Activated T-helper 1 cell treated with anti-CD3 and anti-CD28 coated beads, Interleukin-12 subunit alpha, Interleukin-12 subunit beta, Interleukin-2, Interleukin-4 antibody, amounts not matched to agents 30 ng/mL and 10 ng/mL and 1 ng/mL, durations not matched to agents 14 hours and 24 hours and 36 hours (primary cell): ENCODE measurements at places on chromosomes 1 and 21. TPM values are rescaled to one million over a fixed set of nuclear protein-coding genes. Genes with fewer than 3 reads are reported as not detected.

- no peaks in the 10 kb centered on the region for H3K36me3 ChIP-seq
- peaks cover 28% of the 10 kb centered on the region for H3K27me3 ChIP-seq
- no peak overlapping the region for H3K27ac ChIP-seq
These were observed 1.9 kb upstream of the TEKT2 start for GRCh38 chr1:36081926-36082485.

Gene OR14K1
- total RNA-seq: not detected in 2 replicates

DNA sequence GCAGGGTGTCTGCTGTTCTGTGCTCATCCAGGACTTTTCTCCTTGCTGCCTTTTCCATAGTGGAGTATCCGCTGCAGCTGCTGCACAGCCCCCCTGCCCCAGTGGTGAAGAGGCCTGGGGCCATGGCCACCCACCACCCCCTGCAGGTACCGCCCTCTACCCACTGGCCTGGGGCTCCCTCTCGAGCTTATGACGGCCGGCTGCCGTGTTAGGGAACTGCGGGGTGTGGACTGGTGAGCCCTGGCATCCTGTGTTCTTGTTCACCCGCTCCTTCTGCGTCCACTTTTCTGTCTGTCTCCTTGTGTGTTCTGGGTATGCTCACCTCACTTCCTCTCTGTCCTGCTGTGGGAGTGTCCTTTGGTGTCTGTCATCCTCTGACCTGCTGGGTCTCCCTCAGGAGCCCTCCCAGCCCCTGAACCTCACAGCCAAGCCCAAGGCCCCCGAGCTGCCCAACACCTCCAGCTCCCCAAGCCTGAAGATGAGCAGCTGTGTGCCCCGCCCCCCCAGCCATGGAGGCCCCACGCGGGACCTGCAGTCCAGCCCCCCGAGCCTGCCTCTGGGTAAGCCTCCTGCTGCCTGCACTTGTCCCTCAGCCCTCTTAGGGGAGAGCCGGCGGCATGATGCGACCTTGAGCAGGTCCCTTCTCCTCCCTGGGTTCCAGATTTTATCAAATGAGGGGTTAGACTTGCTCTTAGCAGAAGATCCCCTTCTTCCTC, 29.8 kb downstream of the ETNK2 start:
- H3K27me3 ChIP-seq: peaks cover 6% of the 10 kb centered on the region
- H3K4me1 ChIP-seq: no peaks in the 10 kb centered on the region
- DNase-seq: no peak

DNA sequence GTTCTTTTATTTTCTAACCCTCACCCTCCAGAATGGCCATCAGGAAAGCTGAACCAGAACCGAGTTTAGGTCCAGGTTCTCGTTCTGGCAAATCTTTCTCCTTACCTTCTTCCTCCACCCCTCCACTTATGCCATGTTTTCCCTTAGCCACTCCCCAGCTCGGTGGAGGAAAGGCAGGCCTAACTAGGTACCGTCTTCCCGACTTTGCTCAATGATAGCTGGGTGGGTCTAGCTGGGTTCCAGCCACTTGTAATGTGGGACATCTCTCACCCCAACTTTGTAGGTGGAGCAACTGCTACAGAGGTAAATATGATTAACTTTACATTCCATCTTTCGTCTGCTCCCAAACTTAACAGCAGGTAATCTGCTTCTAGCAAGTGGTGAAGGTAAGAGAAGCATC, 646 bp downstream of the BNIPL start:
- no peak overlapping the region for H3K4me3 ChIP-seq
- no peaks in the 10 kb centered on the region for H3K4me1 ChIP-seq
- H3K27ac ChIP-seq: no peak overlapping the region
- DNase-seq: no peak

Gene TRAF3IP3
- total RNA-seq: 378 and 384 TPM in 2 replicates

DNA sequence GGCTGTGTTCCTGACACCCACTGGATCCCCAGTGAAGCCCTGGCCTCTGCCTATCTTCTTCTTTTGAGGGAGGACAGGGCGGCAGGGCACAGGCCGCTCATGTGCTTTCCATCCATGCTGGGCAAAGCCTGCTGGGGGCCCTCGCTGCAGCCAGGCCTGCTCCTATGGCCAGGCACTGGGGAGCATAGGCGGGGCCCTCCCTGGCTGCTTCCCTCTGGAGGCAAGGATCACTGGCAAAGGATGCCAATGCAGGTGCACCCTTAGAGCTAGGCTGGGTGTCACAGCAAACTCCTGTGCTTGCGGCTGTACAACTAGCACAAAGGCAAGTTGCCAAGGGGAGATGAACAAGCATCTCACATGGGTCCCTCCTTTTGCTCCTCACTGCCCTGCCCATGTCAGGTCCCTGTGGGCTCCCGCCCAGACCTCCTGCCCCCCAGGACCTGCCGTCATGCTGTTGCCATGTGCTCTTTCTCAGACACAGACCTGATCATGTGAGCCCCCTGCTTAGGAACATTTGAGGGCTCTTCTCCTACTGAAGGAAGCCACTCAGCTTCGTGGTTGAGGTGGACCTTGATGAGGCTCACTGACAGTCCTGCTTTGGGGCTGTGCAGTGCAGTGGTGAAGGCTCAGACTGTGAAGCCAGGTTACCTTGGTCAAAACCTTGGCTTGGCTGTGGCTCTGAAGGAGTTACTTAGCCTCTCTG, 393.6 kb downstream of the PTPRU start:
- H3K27ac ChIP-seq: no peak overlapping the region
- no peaks in the 10 kb centered on the region for H3K36me3 ChIP-seq
- DNase-seq: no peak
- H3K4me3 ChIP-seq: no peak overlapping the region

GRCh38 chr1:46301808-46302640, 1.4 kb downstream of the LRRC41 start:
- H3K27me3 ChIP-seq: no peaks in the 10 kb centered on the region
- H3K36me3 ChIP-seq: peaks cover 25% of the 10 kb centered on the region
- peak; percentile 50 for DNase-seq
- H3K4me3 ChIP-seq: peak overlapping the region; percentile 100

DNA sequence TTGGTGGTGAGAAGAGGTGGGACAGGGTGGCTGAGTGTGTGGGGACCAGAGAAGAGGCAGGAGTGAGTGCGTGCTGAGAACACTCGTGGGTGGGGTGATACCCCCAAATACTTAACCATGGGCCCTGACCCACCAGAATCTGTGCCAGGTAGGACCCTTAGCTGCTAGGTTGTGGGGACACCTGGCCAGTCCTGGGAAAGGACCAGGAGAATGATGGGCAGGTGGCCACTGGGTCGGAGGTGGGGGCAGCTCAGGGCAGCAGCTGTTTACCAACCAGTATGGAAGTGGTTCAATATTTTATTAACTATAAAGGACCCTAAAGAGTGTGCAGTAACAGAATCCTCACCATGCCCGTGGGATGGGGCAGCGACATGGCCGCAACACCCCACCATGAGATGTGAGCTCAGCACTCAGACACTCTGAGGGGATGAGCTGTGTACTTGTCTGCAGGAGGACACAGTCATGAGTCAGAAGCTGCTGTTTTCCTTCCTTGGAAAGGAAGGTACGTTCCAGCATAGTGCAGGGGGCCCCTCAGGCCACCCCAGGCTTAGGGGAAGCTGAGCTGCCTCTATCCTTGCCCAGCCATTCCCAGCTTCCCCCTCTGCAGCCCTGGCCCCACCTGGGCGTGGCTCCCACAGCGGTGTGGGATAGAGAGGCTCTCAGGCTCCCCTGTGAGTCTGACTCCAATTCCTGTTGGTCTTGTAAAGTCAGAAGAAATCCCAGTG, 25.4 kb downstream of the TEX35 start:
- H3K27ac ChIP-seq: no peak overlapping the region
- H3K4me3 ChIP-seq: no peak overlapping the region
- no peaks in the 10 kb centered on the region for H3K27me3 ChIP-seq
- H3K4me1 ChIP-seq: no peaks in the 10 kb centered on the region

Gene KIF26B
- total RNA-seq: 0.07 and 0.13 TPM in 2 replicates

DNA sequence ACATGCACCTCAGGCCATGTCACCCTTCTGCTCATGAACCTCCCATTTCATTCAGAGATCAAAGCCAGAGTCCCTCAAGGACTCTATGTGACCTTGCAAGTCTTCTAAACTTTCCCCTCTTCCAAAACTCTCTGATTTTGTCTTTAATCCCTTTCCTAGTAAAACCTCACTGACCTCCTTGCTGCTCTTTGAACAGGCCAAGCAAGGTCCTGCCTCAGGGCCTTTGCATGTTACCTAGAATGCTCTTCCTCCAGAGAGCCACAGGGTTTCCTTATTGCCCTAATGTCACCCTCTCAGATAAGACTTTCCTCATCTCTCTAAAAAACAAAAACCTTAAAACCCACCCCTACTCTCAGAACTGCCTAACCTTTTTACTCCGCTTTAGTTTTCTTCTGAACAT, 26.6 kb downstream of the IL23R start:
- no peaks in the 10 kb centered on the region for H3K27me3 ChIP-seq
- no peak overlapping the region for H3K27ac ChIP-seq
- no peak overlapping the region for H3K4me3 ChIP-seq
- H3K4me1 ChIP-seq: peaks cover 25% of the 10 kb centered on the region
- DNase-seq: no peak

- no peaks in the 10 kb centered on the region for H3K36me3 ChIP-seq
- peaks cover 4% of the 10 kb centered on the region for H3K27me3 ChIP-seq
- H3K4me3 ChIP-seq: no peak overlapping the region
These were observed 52.7 kb downstream of the PLPP3 start for GRCh38 chr1:56526571-56527174.

Gene AUNIP
- 10.2 and 12.3 TPM in 2 replicates for total RNA-seq

GRCh38 chr1:119136401-119136800, 4.1 kb downstream of the WARS2 start:
- no peaks in the 10 kb centered on the region for H3K27me3 ChIP-seq
- H3K4me3 ChIP-seq: no peak overlapping the region
- H3K4me1 ChIP-seq: peaks cover 12% of the 10 kb centered on the region
- no peak overlapping the region for H3K27ac ChIP-seq
- no peak for DNase-seq

DNA sequence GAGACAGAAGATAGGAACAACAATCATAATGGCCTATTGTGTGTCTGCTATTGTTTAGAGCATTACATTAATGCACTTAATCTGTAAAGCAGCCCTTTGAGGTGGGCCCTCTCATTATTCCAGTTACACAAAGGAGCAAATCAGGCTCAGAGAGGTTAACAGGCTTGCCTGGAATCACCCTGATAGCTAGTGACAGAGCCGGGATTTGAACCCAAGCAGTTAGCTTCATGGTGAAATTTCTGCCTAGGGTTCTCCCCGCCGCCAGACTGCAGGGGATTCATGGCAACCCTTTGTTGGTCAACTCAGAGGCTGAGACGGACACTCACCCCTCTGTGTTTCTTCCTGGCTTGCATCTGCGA, 7.1 kb downstream of the HEYL start:
- no peak overlapping the region for H3K27ac ChIP-seq
- peaks cover 6% of the 10 kb centered on the region for H3K4me1 ChIP-seq
- H3K4me3 ChIP-seq: no peak overlapping the region
- no peaks in the 10 kb centered on the region for H3K36me3 ChIP-seq

Gene DNAJC8
- 95.4 and 97.1 TPM in 2 replicates for total RNA-seq

- H3K4me1 ChIP-seq: peaks cover 46% of the 10 kb centered on the region
- peak overlapping the region; percentile 83 for H3K4me3 ChIP-seq
- H3K36me3 ChIP-seq: peaks cover 21% of the 10 kb centered on the region
- H3K27ac ChIP-seq: no peak overlapping the region
- no peaks in the 10 kb centered on the region for H3K27me3 ChIP-seq
These were observed 6.0 kb upstream of the SF3A3 start for GRCh38 chr1:37995751-37996345.

Gene UBE2J2
- total RNA-seq: 95.6 and 99.5 TPM in 2 replicates

GRCh38 chr1:42323551-42323950, 11.5 kb downstream of the FOXJ3 start:
- peaks cover 65% of the 10 kb centered on the region for H3K4me1 ChIP-seq
- no peak overlapping the region for H3K4me3 ChIP-seq
- DNase-seq: no peak
- peaks cover 14% of the 10 kb centered on the region for H3K36me3 ChIP-seq
- H3K27me3 ChIP-seq: no peaks in the 10 kb centered on the region

DNA sequence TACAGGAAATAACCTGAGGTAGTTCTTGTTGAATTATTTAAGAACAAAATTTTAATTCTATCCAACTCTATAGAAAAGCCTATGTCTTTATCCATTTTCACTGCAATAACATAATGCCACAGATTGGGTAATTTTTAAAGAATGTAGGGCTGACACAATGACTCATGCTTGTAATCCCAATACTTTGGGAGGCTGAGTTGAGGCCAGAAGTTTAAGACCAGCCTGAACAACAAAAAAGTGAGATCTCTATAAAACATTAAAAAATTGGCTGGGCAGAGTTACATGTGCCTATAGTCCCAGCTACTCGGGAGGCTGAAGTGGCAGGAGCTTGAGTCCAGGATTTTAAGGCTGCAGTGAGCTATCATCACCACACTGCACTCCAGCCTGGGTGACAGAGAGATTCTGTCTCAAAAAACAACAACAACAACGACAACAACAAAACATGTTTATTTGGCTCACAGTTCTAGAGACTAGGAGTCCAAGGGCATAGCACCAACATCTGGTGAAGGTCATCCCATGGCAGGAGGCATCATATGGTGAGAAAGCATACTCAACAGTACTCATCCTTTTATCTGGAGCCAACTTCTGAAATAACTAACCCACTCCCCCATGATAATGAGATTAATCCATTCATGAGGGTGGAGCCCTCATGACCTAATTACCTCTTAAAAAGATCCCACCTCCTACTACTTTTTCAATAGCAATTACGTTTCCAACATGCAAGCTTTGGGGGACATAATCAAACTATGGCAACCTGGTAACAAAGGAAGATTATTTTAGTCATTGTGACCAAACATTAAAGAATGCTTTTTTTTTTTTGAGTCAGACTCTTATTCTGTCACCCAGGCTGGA, 59.6 kb downstream of the ABL2 start:
- H3K4me3 ChIP-seq: no peak overlapping the region
- H3K36me3 ChIP-seq: no peaks in the 10 kb centered on the region
- H3K4me1 ChIP-seq: no peaks in the 10 kb centered on the region
- no peak for DNase-seq
- H3K27me3 ChIP-seq: no peaks in the 10 kb centered on the region

- no peak for DNase-seq
- H3K4me3 ChIP-seq: no peak overlapping the region
- no peaks in the 10 kb centered on the region for H3K4me1 ChIP-seq
- H3K27me3 ChIP-seq: no peaks in the 10 kb centered on the region
- H3K36me3 ChIP-seq: no peaks in the 10 kb centered on the region
- no peak overlapping the region for H3K27ac ChIP-seq
These were observed 1458.1 kb upstream of the B3GALT2 start for GRCh38 chr1:194644528-194644927.

DNA sequence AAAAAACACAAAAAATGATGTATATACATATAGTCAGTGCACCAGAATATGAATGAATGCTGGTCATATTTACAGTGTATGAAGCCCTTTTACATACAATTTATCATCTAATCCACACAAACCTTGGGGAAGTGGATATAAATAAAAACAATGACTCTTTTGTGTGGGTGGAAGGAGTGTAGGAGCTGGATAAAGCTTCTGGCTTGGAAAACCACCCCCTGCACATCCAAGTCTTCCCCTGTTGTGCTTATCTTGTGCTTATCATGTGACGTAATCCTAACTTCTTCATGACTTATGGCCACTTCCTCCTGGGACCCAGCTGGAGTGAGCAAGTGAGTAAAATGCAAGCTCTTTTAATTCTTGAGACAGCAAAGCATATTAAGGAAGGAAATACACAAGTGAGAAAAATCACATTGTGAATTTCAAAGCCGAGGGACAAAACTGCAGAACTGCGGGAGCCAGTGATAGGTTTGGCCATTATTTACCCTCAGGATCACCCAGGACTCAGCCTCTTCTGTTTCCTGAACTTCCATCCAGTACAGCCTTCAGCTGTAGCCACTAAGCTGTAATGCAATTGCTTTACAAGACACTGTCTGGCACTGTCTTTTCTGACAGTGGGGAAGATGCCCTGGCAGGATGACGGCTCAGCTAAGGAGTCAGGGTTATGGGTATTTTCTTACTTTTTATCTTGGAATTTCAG, 104.0 kb upstream of the PPM1J start:
- no peak overlapping the region for H3K4me3 ChIP-seq
- no peaks in the 10 kb centered on the region for H3K27me3 ChIP-seq
- no peak overlapping the region for H3K27ac ChIP-seq
- H3K36me3 ChIP-seq: no peaks in the 10 kb centered on the region
